ENCODE measurements at places on chromosomes 11 and 22.

- no peak for DNase-seq
Observed at GRCh38 chr11:92964471-92964870, 5.0 kb upstream of the MTNR1B start.

- DNase-seq = no peak
Observed at GRCh38 chr11:43922744-43923405, 19.6 kb upstream of the C11orf96 start.

GRCh38 chr22:43289976-43290721 lies 53.0 kb downstream of the SCUBE1 start:
- DNase-seq = no peak

GRCh38 chr11:86996953-86997570 lies 40.7 kb upstream of the TMEM135 start:
- no peak for DNase-seq

DNA sequence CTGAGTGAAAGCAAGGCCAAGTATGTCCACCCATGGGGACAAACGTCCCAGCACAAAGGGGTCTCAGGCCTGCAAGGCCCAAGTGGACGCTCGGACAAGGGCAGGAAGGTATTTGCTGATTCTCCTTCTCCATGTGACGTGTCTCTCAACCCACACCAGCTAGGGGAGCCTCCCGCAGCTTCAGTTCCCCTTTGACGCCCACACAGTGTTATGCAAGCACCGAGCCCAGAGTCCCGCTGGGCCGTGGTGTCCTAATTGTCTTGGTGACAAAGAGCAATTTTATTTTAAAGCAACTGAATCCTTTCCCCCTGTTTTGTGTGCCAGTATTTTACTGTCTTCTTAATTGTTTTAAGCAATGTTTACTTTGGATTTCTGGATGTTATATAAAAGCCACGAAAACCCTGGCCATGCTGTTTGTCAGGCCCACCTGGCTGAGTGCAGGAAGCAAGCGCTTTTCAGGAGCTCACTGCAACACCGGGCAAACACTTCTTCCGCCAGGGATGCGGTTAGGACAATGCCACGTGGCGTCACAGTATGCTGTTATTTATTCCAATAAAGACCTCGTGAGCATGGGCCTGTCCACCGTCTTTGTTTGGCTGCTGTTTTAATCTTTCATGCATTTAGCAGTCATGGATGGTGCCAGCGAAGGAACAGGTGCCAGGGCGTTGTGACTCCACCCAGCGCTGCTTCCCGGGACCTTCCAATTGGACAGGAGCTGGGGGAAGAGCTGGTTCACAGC lies 8.2 kb upstream of the PARVG start:
- DNase-seq = no peak

GRCh38 chr22:26648011-26648497 lies 9.3 kb upstream of the MIAT start:
- DNase-seq = no peak

- no peak for DNase-seq
Observed at GRCh38 chr22:40322021-40322420, 24.3 kb upstream of the ADSL start.

All from activated CD4-positive, CD25-positive, alpha-beta regulatory T cell treated with anti-CD3 and anti-CD28 coated beads, Interleukin-2, amount 50 U/mL, for 16 hours (primary cell).